ENCODE measurements at places on chromosomes 1 and 21.

DNA sequence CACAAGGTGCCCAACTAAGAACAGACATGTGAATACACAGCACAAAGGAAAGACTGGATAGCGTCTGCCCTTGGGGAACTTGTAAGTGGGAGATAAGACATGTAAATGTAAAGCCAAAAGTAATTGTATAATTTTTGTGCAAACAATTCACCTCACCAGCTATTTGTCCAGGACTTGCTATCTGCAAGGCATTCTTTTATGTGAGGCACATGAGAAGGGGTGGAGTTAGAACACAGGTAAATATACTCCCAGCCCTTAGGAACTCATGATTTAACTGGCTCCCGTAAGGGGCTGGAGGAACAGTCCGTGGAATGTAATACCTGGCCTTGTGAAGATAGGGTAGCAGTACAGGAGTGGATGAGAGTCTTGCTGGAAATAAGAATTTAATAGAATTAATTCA lies 61.3 kb downstream of the CDK18 start:
- H3K27ac ChIP-seq, result no peak overlapping the region
- no peaks in the 10 kb centered on the region for H3K36me3 ChIP-seq
- H3K4me1 ChIP-seq, result peaks cover 3% of the 10 kb centered on the region
- DNase-seq, result no peak
- no peak overlapping the region for H3K4me3 ChIP-seq

GRCh38 chr1:81558291-81559076 lies 242.2 kb upstream of the ADGRL2 start:
- no peaks in the 10 kb centered on the region for H3K36me3 ChIP-seq
- no peak for DNase-seq
- H3K4me3 ChIP-seq, result no peak overlapping the region
- H3K4me1 ChIP-seq, result no peaks in the 10 kb centered on the region
- H3K27me3 ChIP-seq, result no peaks in the 10 kb centered on the region
- H3K27ac ChIP-seq, result no peak overlapping the region

DNA sequence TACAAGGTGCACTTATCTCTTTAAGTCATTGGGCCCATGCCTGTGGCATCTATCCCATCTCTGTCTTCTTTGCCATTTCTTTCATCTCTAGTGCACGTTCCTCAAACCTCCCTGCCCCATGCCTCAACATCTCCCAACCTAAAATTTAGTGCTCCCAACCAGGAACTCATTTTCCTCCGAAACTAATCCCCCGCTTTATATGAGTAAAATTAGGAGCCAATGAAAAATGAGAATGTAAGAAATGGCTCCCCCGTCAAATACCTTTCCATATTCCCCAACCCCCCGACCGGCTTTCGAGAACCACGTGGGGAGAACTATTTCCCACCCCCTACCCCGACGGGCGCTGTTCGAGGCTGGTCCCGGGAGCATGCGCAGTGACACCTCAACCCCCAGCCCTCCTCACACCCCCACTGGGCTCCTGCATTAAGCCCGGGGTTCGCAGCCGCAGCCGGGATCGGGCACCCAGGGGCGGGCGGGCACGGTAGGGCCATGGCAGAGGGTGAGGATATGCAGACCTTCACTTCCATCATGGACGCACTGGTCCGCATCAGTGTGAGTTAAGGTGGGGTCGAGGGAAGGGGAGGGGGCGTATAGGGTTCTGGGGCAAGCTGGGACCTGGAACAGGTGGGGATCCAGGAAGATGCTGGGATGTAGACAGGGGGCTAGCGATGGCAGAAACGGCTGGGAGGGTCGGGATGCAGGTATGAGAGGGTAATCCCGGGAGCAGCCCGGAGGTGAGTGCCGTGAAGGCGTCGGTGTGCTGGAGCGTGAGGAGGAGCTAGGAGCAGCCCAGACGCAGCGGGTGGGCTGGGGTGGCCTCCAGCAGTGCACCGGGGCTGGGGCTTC lies at the start of gene TRIM46:
Gene TRIM46, plus strand, starts transcription at position 372 of the 846 bp plus-strand sequence. Its CDS starts 118 bp downstream, at position 490.
- H3K36me3 ChIP-seq, result peaks cover 39% of the 10 kb centered on the region
- peak; percentile 82 for DNase-seq
- no peaks in the 10 kb centered on the region for H3K27me3 ChIP-seq
- peak within 1 kb of the TSS; percentile 98 for H3K27ac ChIP-seq

DNA sequence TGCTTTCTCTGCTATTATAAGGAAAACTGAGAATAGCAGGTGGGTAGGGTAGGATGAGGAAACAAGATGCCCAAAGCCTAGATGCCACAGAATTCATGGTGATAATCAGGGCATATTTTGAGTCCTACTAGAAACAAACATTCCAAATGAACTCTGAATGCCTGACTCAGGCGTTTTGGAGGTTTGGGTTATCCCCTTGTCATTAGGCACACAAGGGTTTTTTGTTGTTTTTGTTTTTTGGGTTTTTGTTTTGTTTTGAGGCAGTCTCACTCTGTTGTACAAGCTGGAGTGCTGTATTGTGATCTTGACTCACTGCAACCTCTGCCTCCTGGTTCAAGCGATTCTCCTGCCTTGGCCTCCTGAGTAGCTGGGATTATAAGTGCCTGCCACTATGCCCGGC lies 19.2 kb downstream of the SYNC start:
- H3K27ac ChIP-seq, result no peak overlapping the region
- peaks cover 56% of the 10 kb centered on the region for H3K36me3 ChIP-seq
- H3K27me3 ChIP-seq, result no peaks in the 10 kb centered on the region
- no peaks in the 10 kb centered on the region for H3K4me1 ChIP-seq

DNA sequence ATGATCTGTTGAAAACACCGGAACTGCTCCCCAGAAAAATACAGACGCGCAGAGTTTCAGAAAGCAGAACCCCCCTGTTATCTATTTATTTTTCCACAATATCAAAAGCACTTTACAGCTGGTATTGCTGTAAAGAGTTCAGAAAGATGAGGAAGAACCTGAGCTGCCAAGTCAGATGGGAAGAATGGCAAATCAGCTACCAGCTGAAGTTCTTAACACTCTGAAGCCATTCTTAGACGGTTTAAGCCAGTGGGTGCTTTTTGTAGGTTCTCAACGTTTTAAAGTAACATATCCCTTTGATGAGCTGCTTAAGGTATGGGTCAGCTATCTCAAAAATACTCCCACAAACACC lies 714 bp upstream of the AKIRIN1 start:
- H3K36me3 ChIP-seq, result peaks cover 26% of the 10 kb centered on the region
- peak overlapping the region; percentile 79 for H3K4me3 ChIP-seq
- DNase-seq, result no peak

All from activated CD8-positive, alpha-beta T cell treated with anti-CD3 and anti-CD28 coated beads, Interleukin-2, amount 10 ng/mL, durations not matched to agents 7 days and 5 days (primary cell).